ENCODE measurements at places on chromosomes 11 and 22.

DNA sequence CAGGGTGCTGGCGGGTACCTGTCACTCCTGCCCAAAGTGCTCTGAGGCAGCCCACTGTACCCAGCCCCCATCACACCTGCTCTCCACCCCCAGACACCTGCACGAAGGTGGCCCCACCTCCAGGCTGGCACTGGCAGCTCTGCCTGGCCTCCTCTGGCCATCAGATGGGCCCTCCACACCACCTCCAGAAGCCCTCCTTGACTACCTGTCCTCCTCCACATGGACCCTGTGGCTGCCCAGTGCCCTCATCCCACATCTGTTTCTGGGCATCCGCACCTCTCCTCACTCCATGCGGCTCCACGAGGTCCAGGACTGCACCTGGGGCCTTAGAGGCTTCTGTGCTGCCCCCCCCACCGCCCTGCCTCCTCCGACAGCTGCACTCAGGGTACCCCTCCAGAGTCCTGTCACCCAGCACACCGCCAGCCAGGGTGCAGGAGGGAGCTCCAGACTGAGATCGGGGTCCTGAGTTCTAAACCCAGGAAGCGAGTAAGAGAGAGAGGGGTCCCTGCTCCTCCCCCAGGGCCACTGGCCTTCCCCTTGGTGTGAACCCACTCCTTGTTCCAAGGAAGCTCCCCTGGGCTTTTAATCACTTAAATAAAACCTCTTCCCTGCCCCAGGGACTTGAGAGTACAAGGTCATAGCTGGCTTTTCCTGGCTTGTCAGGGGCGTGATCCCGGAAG lies 1.7 kb downstream of the CTSD start:
- DNase-seq, result no peak

- DNase-seq, result no peak
These were observed 1.1 kb downstream of the SLC43A3 start for GRCh38 chr11:57425565-57426438.

DNA sequence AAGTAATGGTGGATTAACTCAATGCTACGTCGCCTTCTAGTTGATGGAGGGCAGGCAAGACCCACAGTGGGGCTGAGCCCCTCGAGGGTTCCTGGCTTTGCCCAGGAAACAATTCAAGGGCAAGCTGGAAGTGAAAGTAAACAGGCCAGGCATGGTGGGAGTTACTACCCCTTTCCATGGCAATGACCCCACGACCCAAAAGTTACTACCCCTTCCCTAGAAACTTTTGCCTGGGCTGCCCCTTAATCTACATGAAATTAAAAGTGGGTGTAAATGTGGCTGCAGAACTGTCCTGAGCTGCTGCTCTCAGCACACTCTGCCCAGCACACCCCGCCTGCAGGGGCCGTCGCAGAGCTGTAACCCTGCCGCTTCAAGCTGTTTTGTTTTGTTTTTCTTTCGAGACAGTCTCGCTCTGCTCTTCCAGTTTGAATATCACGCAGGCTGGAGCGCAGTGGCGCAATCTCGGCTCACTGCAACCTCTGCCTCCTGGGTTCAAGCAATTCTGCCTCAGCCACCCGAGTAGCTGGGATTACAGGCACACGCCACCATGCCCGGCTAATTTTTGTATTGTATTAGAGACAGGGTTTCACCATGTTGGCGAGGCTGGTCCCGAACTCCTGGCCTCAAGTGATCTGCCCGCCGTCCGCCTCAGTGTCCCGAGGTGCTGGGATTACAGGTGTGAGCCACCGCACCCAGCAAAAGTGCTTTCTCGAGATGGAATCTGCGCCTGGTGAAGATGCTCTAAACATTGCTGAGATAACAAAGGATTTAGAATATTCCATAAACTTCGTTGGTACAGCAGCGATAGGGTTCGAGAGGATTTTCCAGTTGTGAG lies 5.9 kb upstream of the RNH1 start:
- no peak for DNase-seq

- DNase-seq, result no peak
These were observed 7.8 kb downstream of the SIPA1 start for GRCh38 chr11:65645710-65646109.

DNA sequence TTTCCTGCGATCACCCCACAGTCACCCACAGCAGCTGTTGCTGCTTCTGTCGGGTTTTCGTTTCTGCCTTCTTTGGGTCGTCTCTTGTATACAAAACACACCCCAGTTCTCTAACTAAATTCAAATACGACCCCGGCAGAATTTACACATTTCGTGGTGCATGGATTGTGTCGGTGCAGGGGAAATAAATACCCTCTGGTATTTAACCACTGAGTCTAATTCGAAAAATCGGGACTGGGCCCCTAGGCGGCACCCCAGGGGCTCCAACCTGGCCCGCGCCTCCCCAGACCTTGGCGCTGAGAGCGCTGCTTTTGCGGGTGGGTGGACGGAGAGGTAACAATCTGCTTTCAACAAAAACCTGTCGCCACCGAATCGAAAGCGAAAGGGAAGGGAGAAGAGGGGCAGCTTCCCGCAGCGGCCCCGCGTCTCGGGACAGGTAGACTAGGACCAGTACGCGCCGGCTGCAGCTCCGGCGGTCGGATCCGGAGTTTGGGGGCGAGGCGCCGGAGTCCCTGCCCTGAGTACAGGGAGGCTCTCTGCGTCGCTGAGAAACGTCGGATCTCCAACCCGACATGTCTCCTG lies 4.4 kb downstream of the ALX4 start:
- DNase-seq, result no peak

- DNase-seq, result no peak
These were observed 512 bp upstream of the GRIA4 start for GRCh38 chr11:105609341-105609781.

GRCh38 chr22:49403102-49403501 lies 424.6 kb downstream of the BRD1 start:
- DNase-seq, result no peak

DNA sequence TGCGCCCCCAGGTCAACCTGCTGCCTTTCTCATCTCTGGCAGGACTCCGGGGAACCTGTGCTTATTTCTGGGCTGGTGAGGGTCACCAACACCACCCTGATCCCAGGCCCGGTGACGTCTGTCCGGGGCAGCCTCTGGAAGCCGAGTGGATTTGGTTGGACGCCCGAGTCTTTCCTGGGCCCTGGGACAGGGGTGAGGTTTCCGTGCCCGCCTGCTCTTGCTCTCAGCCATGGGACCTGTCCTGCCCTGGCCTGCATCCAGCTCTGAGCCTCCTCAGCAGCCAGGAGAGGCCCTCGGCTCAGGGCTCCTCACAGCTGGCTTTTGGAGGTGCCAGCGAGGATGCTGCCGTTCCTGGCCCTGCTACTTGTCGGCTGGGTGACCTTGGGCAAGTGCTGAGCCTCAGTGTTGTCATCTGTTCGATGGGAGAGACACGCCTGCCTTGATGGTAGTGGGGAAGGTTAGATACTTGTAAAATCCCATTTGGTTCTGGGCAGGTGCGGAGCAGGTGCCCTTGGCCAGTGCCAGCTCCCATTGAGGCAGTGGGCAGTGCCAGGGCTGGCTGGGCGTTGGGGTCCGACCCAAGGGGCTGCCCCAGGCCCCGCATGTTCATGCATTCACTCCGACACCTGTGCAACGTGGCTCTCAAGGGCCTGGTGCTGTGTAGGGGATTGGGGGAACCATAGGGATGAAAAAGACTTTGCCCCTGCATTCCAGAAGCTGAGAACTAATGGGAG lies 58.9 kb upstream of the THY1 start:
- DNase-seq, result no peak

- no peak for DNase-seq
These were observed 4.4 kb downstream of the TMPRSS6 start for GRCh38 chr22:37105154-37105553.

DNA sequence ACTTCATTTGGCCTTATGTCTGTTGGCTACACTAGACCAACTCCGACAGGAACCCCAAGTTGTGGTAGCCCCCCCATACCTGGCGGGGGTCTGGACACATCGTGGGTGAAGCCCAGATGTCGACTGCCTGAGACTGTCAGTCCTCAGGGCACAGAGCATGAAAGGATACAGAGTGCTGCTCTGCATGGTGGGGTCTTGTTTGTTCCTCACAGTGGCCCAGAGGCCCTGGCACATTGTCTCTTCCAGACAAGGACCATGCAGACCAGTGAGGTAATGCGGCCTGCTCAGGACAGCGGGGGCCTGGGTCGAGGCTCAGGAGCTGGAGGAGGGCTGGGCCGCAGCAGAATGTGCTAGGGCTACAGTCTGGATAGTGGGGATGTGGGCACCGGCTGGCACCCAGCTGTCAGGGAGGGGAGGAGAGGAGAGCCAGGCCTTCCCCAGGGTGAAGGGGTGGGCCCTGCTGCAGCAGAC lies 14.6 kb downstream of the CAPN5 start:
- no peak for DNase-seq

- DNase-seq, result no peak
These were observed 1707.6 kb upstream of the RAG2 start for GRCh38 chr11:38305682-38306081.

GRCh38 chr11:84247926-84248325 lies 961.8 kb upstream of the CCDC90B start:
- no peak for DNase-seq

- DNase-seq, result no peak
These were observed 26.1 kb downstream of the TYR start for GRCh38 chr11:89203814-89204213.

- DNase-seq, result no peak
These were observed 21.7 kb upstream of the TNRC6B start for GRCh38 chr22:40156001-40156516.

GRCh38 chr11:12668166-12668565 lies 6.1 kb upstream of the TEAD1 start:
- no peak for DNase-seq

DNA sequence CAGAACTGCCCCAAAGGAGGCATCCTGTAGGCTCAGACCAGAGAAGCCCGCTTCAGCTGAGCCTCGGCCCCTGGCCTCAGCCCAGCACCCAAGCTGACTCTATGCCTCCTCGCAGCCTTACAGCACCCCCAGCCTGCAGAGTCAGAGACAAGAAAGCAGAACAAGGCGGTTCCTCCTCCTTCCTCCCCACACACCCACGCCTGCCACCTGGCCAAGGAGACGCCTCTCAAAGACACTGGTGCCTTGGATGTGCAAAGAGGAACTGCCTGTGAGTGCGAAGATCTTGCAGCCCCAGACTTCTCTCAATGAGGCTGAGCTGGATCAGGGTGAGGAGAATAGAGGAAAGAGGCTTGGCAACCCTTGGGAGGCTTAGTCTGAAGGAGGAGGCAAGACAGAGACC lies 60.2 kb downstream of the PDE2A start:
- no peak for DNase-seq

GRCh38 chr11:29063630-29064361 lies 953.0 kb downstream of the KCNA4 start:
- no peak for DNase-seq

DNA sequence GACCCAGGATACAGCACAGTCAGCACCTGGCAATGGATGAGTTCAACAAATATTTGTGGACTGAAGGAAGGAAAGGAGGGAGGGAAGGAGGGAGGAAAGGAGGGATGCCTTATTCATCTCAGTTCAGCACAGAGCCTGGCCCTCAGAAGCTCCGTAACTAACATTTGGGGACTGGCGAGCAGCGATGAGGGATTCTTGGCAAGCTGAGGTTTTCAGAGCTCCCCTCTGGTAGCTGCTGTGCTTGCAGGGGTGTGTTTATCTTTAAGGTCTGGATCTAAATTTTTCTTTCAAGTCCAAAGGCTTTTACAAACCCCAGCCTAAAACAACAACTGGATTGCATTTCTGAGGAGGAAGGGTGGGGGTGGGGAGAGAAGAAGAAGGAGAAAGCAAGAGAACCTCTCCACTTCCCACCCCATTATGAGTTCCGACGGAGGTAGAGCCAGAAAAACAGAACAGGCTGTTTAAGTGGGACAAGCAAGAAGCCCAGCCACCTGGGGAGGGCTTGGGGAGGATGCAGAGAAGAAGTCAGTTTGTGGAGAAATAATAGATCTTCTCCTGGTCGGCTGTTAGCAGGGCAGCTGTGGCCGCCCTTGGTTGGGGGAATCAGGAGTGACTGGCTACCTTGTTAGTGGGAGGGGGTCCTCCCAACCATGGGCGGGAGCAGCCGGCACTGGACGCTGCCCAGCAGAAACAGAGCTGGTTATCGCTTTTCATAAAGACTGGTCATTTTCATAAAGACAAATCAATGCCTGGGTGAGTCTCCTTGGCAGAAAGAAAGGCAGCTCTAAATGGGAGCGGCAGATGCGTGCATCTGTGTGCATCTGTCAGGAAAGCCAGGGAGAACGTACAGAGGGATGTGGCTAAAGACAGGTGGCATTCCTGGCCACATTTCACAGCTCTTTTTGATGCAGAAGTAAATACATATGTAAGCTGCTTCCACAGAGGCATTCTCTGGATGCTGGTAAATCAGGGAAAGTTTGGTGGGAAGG lies 78.0 kb downstream of the TSPAN18 start:
- no peak for DNase-seq

GRCh38 chr11:74057249-74058151 lies 48.6 kb upstream of the UCP3 start:
- DNase-seq, result no peak

DNA sequence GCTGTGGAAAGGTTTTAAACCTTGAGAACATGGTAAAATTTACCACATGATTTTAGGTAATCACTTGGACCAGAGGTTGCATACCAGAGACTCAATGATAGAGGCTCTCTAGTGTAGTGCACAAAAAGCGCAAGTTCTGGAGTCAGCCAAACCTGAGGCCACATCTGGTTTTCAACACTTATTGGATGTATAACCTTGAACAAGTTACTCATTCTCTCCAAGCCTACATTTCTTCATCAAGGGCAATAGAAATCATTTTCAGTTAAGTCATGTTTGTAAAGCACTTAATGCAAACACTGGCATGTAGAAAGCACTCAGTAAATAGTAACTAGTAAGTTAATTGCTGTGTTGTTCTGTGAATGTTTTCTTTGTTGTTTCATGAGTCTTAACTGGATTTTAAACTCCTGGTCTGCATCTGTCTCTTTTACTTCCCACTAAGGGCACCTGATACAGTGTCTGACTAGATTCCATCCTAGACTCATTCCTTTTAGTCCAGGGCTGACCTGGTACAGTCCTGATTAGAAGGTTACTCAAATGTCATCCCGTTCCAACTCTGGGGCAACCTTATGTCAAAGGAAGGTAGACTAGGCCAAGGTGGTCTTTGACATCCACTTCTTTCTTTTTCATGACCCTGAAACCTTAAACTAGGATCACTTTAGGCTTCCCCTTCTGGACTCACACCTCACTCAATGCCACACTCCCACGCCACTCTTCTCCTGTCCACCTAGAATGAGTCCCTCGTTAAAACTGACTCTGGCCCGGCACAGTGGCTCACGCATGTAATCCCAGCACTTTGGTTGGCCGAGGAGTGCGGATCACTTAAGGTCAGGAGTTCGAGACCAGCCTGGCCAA lies 34.5 kb upstream of the EED start:
- no peak for DNase-seq

DNA sequence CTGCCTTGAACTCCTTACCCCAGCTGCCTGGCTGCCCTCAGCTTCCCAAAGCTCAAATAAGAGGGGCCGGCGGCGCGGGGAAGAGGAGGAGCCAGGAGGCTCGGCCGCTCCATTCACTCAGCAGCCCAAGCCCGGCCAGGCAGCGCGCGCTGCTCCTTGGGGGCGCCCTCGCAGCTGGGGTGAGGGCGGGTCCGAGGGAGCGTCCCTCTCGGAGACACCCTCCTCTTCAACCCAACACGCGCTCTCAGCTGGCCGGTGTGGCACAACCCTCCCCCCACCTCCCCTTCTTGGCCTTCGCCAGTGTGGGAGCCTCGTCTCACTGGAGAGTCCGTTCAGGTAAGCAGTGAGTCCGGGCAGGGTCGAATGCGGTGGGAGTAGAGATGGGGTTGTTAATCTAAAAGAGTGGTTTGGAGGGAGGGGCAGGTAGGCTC lies at the start of gene WT1:
Gene WT1, minus strand, starts transcription at position 29 of the 431 bp plus-strand sequence.
- DNase-seq, result no peak

All from BJ (cell line).